ENCODE measurements at places on chromosomes 1 and 21.

GRCh38 chr1:14529475-14529874, 69.0 kb upstream of the KAZN start:
- no peak for DNase-seq

GRCh38 chr1:246418565-246419312, 88.3 kb downstream of the SMYD3 start:
- peak; percentile 88 for DNase-seq

GRCh38 chr21:28872218-28872617, 120.5 kb downstream of the LTN1 start:
- no peak for DNase-seq

DNA sequence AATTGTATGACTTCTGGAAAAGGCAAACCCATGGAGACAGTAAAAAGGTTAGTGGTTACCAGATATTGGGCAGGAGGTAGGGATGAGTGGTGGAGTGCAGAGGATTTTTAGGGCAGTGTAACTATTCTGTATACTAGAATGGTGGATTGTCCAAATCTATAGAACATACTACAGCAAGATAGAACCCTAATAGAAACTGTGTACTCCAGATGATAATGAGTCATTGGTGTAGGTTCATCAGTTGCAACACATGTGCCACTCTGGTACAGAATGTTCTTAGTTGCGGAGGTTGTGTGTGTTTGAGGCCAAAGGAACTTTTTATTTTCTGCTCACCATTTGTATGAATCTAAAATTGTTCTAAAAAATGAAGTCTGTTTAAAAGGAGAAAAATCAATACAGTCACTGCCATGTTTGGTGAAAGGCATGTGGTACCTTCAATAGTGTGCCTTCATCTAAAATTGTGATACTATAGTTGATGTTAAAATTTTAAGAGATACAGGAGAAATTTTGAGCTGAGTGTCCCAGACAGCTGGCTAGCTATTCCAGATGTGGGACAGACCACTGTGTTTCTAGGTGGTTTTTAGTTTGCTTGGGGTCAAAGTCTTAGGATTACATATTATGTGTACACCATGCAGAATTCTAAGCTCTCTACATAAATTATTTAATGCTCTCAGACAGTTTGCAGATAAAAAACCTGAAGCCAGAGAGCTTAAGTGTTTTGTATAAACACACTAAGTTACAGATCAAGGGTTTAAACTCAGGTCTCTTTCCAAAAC, 150.5 kb downstream of the RPS6KC1 start:
- DNase-seq = no peak

DNA sequence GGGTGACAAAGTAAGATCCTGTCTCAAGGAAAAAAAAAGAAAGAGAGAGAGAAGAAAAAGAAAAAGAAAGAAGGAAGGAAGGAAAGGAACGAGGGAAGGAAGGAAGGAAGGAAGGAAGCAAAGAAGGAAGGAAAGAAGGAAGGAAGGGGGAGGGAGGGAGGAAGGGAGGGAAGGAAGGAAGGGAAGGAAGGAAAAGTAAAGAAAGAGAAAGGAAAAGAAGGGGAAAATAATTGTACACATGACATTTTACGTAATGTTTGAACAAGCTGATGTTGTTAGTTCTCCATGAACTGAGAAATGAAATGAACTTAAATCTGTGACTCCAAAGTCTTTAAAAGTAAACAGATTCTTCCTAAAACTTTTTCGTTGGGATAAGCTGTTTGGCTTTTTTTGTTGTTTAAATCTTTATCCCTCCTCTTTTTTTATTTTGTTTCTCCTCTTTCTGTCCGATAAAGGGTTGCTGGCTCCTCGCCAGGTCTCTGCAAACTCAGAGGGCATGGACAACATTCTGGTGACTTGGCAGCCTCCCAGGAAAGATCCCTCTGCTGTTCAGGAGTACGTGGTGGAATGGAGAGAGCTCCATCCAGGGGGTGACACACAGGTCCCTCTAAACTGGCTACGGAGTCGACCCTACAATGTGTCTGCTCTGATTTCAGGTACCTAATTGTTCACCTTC, 59.8 kb downstream of the IL12RB2 start:
- DNase-seq = peak; percentile 63

- DNase-seq = no peak
Measured at GRCh38 chr1:60430375-60430774, 356.8 kb upstream of the C1orf87 start.
